CD4-positive, alpha-beta T cell (primary cell): ENCODE measurements at places on chromosomes 11 and 22. TPM values are rescaled to one million over a fixed set of nuclear protein-coding genes. Genes with fewer than 3 reads are reported as not detected.

GRCh38 chr22:45529971-45530575, 27.4 kb downstream of the FBLN1 start:
- DNase-seq, result no peak
- H3K27ac ChIP-seq, result no peak overlapping the region
- no peaks in the 10 kb centered on the region for H3K36me3 ChIP-seq

- H3K36me3 ChIP-seq, result peaks cover 79% of the 10 kb centered on the region
- no peak overlapping the region for H3K27ac ChIP-seq
- H3K27me3 ChIP-seq, result no peaks in the 10 kb centered on the region
- H3K4me1 ChIP-seq, result no peaks in the 10 kb centered on the region
- H3K4me3 ChIP-seq, result no peak overlapping the region
Measured at GRCh38 chr11:18294862-18295261, 27.1 kb downstream of the HPS5 start.

Gene UBE4A
- total RNA-seq, result 40.1 TPM

Gene SNX32
- 0.61 TPM for total RNA-seq

DNA sequence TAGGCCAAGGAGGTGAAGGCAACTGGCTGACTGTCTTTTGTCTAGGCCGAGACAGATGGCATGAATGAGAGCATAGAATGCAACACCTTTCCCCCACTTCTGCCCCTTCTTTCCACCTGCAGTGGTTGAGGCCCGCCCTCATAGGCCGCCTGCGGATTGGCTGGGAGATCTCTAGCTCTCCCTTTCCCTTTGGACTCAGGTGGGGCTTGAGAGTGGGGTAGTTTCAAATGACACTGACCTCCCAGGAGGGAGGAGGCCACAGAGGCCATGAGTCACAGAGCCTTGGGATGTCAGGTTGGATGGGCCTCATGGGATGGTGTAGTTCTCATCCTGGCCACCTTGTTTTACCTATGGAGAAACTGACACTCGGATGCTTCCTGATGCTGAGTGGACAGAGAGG, 9.1 kb downstream of the MICAL2 start:
- no peaks in the 10 kb centered on the region for H3K36me3 ChIP-seq
- no peak overlapping the region for H3K27ac ChIP-seq
- DNase-seq, result no peak
- peaks cover 17% of the 10 kb centered on the region for H3K4me1 ChIP-seq
- no peaks in the 10 kb centered on the region for H3K27me3 ChIP-seq

Gene KREMEN1
- total RNA-seq, result not detected

Gene HEPN1
- not detected for total RNA-seq

DNA sequence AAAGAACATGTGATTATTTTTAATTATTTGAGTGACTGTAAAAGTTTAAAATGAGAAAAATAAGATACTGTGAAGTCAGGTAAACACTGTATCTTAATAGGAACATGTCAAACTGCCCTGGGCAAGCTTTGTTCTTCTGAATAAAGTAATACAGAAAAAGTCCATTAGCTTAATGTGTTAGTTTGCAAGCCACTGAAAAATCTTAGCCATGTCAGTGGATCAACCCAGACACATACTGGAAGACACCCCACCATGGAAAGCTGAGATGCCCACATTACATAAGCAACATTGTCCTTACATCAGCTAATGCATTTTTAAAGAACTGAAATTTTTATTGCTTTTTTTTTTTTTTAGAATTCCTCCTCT, 155.2 kb downstream of the BBOX1 start:
- DNase-seq, result no peak
- no peaks in the 10 kb centered on the region for H3K4me1 ChIP-seq
- no peaks in the 10 kb centered on the region for H3K36me3 ChIP-seq

Gene NXPE1
- not detected for total RNA-seq

Gene ATL3
- 14.5 TPM for total RNA-seq

- no peak for DNase-seq
- H3K4me3 ChIP-seq, result no peak overlapping the region
- no peak overlapping the region for H3K27ac ChIP-seq
- H3K36me3 ChIP-seq, result no peaks in the 10 kb centered on the region
Measured at GRCh38 chr11:101342307-101342706, 212.7 kb upstream of the PGR start.

Gene SLC6A5
- not detected for total RNA-seq

- no peak for DNase-seq
- H3K36me3 ChIP-seq, result no peaks in the 10 kb centered on the region
- H3K27ac ChIP-seq, result no peak overlapping the region
- H3K27me3 ChIP-seq, result no peaks in the 10 kb centered on the region
- H3K4me3 ChIP-seq, result no peak overlapping the region
Measured at GRCh38 chr22:42680648-42681047, 31.5 kb upstream of the CYB5R3 start.

- H3K4me1 ChIP-seq, result peaks cover 7% of the 10 kb centered on the region
- no peak overlapping the region for H3K27ac ChIP-seq
- no peak overlapping the region for H3K4me3 ChIP-seq
- DNase-seq, result no peak
Measured at GRCh38 chr11:61413496-61413895, 16.3 kb downstream of the CPSF7 start.

DNA sequence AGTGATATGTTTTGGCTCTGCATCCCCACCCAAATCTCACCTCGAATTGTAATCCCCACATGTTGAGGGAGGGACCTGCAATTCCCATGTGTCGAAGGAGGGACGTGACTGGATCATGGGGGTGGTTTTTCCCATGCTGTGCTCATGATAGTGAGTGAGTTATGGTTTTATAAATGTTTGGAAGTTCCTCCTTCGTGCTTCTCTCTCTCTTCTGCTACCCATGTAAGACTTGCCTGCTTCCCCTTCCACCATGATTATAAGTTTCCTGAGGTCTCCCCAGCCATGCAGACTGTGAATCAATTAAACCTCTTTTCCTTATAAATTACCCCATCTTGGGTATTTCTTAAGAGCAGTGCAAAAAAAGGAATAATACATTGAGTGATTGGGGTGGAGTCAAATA, 7.3 kb upstream of the CEP295 start:
- no peaks in the 10 kb centered on the region for H3K36me3 ChIP-seq
- peaks cover 5% of the 10 kb centered on the region for H3K4me1 ChIP-seq
- H3K27me3 ChIP-seq, result no peaks in the 10 kb centered on the region
- DNase-seq, result no peak

DNA sequence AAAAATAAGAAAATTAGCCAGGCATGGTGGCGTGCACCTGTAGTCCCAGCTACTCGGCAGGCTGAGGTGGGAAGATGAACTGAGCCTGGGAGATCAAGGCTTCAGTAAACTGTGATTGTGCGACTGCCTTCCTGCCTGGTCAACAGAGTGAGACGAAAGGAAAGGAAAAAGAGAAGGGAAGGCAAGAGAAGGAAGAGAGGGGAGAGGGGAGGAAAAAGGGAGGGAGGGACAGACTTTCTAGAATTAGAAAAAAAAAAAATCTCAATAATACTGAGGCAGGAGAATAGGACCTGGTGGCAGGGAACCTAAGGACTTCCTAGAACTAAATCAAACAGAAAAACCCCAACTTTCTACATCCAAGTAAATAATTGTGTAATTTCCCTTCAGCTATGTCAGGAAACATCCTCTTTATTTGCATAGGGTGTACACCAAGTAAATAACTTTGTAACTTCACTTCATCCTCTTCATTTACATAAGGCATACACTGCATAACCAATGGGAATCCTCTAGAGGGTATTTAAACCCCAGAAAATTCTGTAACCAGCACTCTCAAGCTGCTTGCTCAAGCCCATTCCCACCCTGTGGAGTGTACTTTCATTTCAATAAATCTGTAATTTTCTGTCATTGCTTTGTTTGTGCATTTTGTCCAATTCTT, 8.7 kb downstream of the SBF2 start:
- no peaks in the 10 kb centered on the region for H3K36me3 ChIP-seq
- H3K4me1 ChIP-seq, result peaks cover 2% of the 10 kb centered on the region
- no peak overlapping the region for H3K27ac ChIP-seq

Gene CNIH2
- total RNA-seq, result 6.2 TPM

Gene CPT1B
- 68.3 TPM for total RNA-seq

DNA sequence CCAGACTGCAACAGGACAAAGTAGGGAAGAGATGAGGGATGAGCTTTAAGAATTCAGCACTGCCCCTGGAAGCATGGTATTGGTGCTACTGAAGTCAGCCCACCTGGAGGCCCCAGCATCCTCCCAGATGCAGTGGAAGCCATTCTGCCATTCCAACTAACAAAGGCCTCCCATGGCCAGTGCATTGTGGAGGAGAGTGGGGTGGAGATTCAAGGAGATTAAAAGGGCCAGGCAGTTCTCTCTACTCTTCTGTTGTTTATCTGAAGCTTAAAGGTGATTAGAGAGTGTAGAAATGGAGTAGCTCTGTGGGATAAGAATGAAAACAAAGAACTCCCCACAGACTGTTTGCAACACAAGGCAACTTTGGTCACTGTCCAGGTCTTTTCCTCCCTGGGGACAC, 24.1 kb upstream of the TSKU start:
- no peak overlapping the region for H3K4me3 ChIP-seq
- no peak for DNase-seq
- no peak overlapping the region for H3K27ac ChIP-seq
- H3K27me3 ChIP-seq, result no peaks in the 10 kb centered on the region

DNA sequence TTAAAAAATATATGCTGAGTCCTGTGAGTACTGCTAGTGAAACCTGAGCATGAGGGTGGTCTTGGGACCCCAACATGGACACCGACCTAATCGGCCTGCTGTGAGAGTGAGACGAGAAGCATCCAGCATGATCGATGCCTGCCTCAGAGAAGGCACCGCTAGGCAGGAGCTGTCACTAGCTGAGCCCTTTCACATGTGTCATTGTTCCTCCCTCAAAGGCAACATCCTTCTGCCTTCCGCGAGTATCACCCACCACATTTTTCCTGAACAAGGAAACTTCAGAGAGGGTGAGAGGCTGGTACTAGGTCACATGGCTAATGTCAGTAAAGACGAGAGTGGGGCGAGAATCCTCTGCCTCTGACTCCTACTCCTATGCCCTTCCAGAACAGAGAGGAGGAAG, 35.6 kb downstream of the AP1B1 start:
- no peak overlapping the region for H3K27ac ChIP-seq
- no peak overlapping the region for H3K4me3 ChIP-seq
- H3K4me1 ChIP-seq, result no peaks in the 10 kb centered on the region
- no peaks in the 10 kb centered on the region for H3K27me3 ChIP-seq
- DNase-seq, result no peak

GRCh38 chr11:88064097-88064705, 111.0 kb downstream of the RAB38 start:
- H3K4me1 ChIP-seq, result no peaks in the 10 kb centered on the region
- no peak overlapping the region for H3K4me3 ChIP-seq
- H3K27me3 ChIP-seq, result no peaks in the 10 kb centered on the region
- DNase-seq, result no peak
- H3K27ac ChIP-seq, result no peak overlapping the region
- no peaks in the 10 kb centered on the region for H3K36me3 ChIP-seq

DNA sequence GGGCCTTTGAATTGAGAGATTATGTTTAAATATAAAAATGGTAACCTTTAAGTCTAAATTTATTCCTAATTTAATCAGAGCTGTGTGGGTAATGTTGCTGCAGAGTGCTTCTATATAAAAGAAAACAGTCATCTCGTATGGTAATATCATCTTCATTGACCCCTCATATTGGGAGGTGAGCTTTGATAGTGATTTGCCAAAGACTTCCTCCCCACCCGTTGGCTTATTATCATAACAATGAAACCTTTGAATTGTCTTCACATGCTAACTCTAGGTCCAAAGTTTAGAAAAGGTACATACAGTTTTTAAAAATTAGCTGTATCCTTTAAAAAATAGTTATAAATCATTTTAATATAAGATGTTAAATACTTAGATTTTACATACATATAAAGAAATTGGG, 3.7 kb downstream of the EMSY start:
- DNase-seq, result no peak
- no peak overlapping the region for H3K27ac ChIP-seq
- no peaks in the 10 kb centered on the region for H3K27me3 ChIP-seq
- peaks cover 20% of the 10 kb centered on the region for H3K4me1 ChIP-seq
- H3K4me3 ChIP-seq, result no peak overlapping the region

DNA sequence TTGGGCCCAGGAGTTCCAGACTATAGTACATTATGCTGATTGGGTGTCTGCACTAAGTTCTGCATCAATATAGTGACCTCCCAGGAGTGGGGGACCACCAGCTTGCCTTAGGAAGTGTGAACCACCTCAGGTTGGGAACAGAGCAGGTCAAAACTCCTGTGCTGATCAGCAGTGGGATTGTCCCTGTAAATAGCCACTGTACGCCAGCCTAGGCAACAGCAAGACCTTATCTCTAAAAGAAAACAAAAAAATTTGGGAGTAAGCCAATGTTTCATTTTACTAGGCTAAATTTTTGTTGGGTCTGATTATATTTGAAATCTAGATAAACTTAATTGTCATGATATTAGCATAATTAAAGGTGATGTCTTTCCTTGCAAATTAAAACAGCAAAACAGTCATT, 3.4 kb downstream of the DEPDC5 start:
- H3K36me3 ChIP-seq, result peaks cover 20% of the 10 kb centered on the region
- no peak overlapping the region for H3K27ac ChIP-seq
- DNase-seq, result no peak
- H3K27me3 ChIP-seq, result no peaks in the 10 kb centered on the region
- H3K4me3 ChIP-seq, result no peak overlapping the region

Gene ART1
- total RNA-seq, result not detected

GRCh38 chr11:44308923-44309477, 939 bp downstream of the ALX4 start:
- peaks cover 91% of the 10 kb centered on the region for H3K27me3 ChIP-seq
- H3K27ac ChIP-seq, result no peak overlapping the region
- no peaks in the 10 kb centered on the region for H3K36me3 ChIP-seq
- no peak for DNase-seq
- no peak overlapping the region for H3K4me3 ChIP-seq
- peaks cover 40% of the 10 kb centered on the region for H3K4me1 ChIP-seq

DNA sequence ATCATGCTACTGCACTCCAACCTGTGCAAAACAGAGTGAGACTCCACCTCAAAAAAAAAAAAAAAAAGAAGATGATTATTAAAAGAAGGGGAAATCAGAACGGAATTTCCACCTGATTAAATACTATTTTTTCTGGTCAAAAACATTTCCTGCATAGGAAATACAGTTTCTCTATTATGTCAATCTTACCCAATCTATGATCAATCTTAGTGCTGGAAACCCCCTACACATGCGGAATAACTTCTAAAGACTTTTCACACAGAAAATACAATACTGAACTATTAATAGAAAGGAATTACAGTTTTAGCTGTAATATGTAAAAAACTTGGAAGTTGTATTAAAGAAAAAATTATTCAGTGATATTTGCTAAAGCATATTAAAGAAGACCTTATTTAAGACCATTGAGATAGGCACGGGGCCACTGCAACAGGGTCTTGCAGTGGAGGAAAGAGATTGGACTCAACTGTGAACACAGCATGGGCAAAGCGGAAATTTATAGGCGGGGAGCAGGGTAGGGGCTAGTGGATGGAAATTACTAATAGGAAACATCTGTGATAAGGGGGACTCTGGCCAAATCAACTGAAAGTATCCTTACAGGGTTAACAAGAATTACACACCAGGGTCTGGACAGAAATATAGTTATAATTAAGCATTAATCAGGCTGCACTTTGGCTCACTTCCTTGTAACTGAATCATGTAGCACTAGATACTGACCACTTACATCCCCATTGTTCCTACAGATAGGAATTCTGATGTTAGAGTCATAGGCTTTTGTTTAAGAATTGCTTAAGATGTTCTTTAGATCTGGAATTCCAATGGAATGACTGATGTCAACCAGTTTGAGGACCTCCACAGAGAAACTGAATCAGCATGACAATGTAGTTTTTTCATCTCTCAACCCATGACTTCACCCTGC, 411.5 kb upstream of the DDI1 start:
- H3K4me1 ChIP-seq, result no peaks in the 10 kb centered on the region
- H3K27ac ChIP-seq, result no peak overlapping the region
- no peak overlapping the region for H3K4me3 ChIP-seq
- H3K27me3 ChIP-seq, result no peaks in the 10 kb centered on the region
